ENCODE measurements at places on chromosomes 13 and 19. TPM values are rescaled to one million over a fixed set of nuclear protein-coding genes. Genes with fewer than 3 reads are reported as not detected.

Gene PCDH17
- not detected for total RNA-seq

Gene CRB3
- total RNA-seq = 0.63 TPM

Gene ZNF426
- total RNA-seq = 16.1 TPM

Gene PNMA8A
- not detected for total RNA-seq

Gene EMP3
- 418 TPM for total RNA-seq

DNA sequence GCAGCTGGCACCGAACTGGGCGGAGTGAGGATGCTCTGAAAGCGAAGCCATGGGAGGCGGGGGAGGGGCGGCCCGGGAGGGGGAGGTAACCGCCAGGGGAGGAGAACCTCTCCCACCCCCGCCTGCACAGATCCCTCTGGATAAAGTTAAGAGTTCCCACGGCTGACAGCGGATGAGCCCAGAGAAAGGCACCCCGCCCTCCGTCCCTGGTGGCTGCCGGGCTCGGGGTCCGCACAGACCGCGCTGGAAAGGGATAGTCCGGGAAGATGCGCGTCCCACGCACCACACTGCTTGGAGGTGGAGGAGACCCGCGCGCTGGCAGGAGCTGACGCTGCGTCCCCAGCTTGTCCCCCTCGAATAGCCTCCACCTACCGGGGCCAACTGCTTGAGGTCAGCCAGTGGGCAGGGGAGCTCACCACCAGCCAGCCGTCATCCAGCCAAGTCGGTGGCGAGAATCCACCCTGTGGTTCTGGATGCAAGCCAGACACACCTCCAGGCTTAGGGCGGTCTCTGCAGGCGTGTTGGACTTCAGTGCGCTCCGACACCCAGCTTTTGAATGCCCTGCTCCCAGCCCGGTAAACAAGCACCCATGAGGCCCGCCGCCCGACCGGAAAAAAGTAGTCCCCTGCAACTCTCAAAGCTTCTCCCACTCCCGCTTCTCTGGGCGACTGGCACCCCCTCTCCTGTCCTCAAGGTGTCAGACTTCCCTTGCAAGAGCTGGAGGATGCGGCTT, at the start of gene TRPC4:
Gene TRPC4, minus strand, starts transcription at position 17 of the 733 bp plus-strand sequence. CDS start 86,439 bp downstream, outside the sequence.
- no peak within 1 kb of the TSS for H3K27ac ChIP-seq
- peaks cover 5% of the 10 kb centered on the region for H3K4me1 ChIP-seq
- no peak for DNase-seq
- H3K36me3 ChIP-seq = no peaks in the 10 kb centered on the region

GRCh38 chr13:21546372-21546771, 57.6 kb downstream of the MICU2 start:
- H3K36me3 ChIP-seq = peaks cover 7% of the 10 kb centered on the region
- H3K27me3 ChIP-seq = no peaks in the 10 kb centered on the region
- DNase-seq = no peak

DNA sequence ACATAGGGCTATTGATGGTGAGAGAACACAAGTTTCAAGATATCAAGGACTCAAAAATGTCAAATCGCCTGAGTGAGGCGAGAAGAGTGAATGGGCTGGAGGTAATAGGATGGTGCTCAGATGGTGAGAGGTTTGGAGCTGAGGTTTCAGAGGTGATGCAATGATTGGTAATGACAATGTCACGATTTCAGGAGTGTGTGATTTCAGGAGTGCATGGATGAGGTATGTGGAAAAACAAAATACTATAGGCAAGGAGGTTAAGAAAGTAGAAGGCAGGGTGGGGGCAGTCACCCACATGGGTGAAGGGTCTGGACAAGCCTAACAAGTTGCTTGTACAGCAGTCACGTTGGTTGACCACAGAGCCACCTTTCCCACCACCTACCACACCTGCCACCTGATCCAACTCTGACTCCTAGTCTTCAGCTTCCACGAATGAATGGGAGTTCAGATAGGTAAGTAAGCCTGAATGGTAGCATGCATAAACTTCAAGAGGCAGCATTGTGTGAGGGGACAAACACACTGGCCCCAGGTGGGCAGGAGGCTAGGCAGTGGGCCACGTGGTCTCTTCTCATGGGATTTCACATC, 71.5 kb downstream of the RUBCNL start:
- H3K4me3 ChIP-seq = no peak overlapping the region
- peaks cover 3% of the 10 kb centered on the region for H3K36me3 ChIP-seq
- no peaks in the 10 kb centered on the region for H3K27me3 ChIP-seq
- peaks cover 13% of the 10 kb centered on the region for H3K4me1 ChIP-seq

DNA sequence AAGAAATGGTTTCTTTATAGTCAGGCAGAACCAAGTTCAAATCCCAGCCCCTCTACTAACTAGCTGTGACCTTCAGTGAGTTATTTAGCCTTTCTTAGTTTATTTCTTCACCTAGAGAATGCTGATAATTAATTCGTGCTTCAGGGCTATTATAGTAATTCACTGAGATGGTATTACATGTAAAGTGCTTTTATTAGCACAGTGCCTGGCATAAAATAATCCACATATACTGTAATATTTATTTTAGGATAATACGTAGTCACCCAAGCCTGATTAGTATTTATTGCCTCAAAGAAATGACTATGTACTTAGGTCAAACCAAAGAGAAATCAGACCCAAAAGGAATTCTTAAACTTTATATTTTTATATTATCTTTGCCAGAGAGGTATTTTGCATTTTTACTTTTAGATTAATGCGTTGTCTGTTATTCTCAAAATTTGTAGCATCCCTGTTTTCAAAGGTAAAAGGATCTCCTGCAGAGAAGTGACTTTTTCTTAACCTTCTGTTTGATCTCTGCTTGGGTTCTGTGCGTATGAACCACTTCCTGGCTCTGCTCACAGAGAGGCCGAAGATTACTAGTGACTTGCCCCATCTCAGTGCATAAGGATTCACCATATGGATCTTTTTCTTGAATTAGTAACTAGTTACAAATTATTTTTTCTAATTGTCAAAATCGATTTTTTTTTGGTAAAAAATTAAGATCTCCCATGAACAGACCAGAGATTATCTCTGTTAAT, 19.7 kb downstream of the UBAC2 start:
- no peak overlapping the region for H3K4me3 ChIP-seq
- H3K4me1 ChIP-seq = peaks cover 84% of the 10 kb centered on the region
- peaks cover 36% of the 10 kb centered on the region for H3K36me3 ChIP-seq
- no peak for DNase-seq
- H3K27me3 ChIP-seq = no peaks in the 10 kb centered on the region

DNA sequence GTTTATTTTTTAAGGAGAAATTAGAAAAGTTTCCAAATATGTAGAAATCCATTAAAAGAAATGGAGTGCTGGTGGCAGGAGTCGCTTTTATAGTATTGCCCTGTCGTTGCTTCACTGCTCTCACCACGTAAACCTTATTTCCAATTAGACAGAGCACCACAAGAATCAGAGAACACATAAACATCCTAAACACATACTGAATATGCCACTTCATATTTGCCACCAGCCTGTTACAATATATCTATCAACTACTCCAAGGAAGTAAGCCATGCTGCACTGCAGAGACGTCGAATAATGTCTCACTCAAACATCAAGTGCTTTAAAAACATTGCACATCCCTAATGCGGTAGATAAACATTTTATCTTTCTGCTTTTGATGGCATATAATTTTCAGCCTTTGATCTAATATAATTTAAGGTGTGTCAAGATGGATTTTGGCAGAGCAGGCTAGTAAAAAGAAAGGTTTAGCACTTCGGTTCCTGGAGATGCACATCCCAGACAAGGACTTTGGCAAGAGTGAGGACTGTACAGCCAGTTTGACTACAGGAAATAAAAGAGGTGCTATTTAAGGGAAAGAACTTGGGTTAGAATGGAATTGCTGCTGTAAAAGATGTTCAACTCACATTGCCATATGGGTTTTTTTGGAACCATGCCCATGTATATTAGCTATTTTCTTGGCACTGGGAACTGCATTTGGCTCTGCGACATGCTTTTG, 932.3 kb downstream of the EFNB2 start:
- H3K4me3 ChIP-seq = no peak overlapping the region
- no peak for DNase-seq
- no peaks in the 10 kb centered on the region for H3K36me3 ChIP-seq
- no peaks in the 10 kb centered on the region for H3K27me3 ChIP-seq
- no peak overlapping the region for H3K27ac ChIP-seq
- no peaks in the 10 kb centered on the region for H3K4me1 ChIP-seq

- H3K27me3 ChIP-seq = no peaks in the 10 kb centered on the region
- H3K4me1 ChIP-seq = peaks cover 50% of the 10 kb centered on the region
- H3K27ac ChIP-seq = peak overlapping the region; percentile 9
These were observed 1.0 kb downstream of the PRKACA start for GRCh38 chr19:14116525-14116917.

GRCh38 chr13:40333226-40333625, 333.2 kb downstream of the FOXO1 start:
- H3K4me1 ChIP-seq = peaks cover 11% of the 10 kb centered on the region
- H3K27ac ChIP-seq = no peak overlapping the region
- no peaks in the 10 kb centered on the region for H3K27me3 ChIP-seq

- H3K27ac ChIP-seq = no peak overlapping the region
- H3K4me1 ChIP-seq = peaks cover 6% of the 10 kb centered on the region
- no peak for DNase-seq
- peaks cover 22% of the 10 kb centered on the region for H3K36me3 ChIP-seq
- no peak overlapping the region for H3K4me3 ChIP-seq
- no peaks in the 10 kb centered on the region for H3K27me3 ChIP-seq
These were observed 4.6 kb upstream of the ZNF845 start for GRCh38 chr19:53328967-53329366.

DNA sequence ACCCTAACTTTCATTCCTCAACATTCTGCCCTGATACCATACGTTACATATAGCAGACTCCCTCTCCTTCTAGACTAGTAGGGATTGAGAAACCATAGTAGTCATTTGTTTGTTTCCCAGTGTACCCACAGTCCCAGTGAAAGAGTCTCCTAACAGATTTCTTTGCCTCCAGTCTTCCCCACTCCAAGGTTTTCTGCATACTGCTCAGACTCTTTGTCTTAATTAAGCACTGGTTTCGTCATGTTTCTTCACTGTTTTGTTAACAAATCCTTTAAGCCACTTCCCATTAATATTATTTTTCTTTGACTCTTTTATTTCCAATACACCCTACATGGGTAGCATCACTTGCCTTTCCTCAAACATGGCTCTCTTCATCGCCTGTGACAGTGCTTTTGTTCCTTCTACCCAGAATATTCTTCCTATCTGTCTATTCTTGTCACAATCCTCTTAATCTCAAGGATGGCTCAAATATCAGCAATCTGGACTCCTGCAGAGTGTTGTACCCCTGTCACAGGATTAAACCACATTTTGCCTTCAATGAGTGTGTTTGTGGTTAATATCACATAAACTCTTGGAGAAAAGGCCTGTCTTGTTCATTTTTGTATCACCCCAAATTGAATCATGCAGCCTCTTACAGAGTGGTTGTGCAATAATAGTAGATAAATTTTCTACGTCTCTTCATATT, 92.7 kb upstream of the KLF12 start:
- peaks cover 19% of the 10 kb centered on the region for H3K4me1 ChIP-seq
- no peak for DNase-seq
- H3K27me3 ChIP-seq = no peaks in the 10 kb centered on the region
- no peak overlapping the region for H3K4me3 ChIP-seq
- no peak overlapping the region for H3K27ac ChIP-seq

DNA sequence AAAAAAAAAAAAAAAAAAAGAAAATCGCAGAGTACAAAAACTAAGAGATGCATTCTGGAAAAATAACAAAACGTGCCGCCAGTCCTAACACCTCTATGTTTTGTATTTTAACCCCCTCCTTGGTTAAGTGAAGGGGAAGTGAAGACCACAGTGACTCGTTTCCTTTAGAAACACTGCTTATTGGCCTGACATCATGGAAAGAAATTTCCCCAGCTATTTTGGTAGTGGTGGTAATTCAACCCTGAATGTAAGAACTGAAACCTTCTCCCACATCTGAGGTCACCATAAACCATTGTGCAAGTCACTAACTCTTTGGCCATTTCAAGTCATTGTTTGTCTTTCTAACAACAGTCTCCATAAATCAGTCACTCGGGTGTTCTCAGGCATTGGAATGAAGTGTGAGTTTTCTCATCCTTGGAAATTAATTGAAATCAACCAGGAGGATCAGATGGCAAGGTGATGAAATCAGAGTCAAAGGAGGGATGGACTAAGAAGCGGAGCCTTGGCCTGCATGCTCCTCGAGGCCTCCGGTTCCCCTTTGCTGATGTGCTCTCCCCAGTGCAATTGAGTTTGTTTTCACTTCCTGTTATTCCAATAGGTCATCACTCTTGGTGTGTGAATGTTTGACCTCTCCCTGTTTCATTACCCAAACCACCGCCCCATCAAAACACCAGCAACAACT, 443.9 kb downstream of the FGF9 start:
- peaks cover 18% of the 10 kb centered on the region for H3K36me3 ChIP-seq
- no peak overlapping the region for H3K4me3 ChIP-seq
- no peaks in the 10 kb centered on the region for H3K27me3 ChIP-seq
- H3K27ac ChIP-seq = peak overlapping the region; percentile 76
- H3K4me1 ChIP-seq = peaks cover 41% of the 10 kb centered on the region
- peak; percentile 31 for DNase-seq

DNA sequence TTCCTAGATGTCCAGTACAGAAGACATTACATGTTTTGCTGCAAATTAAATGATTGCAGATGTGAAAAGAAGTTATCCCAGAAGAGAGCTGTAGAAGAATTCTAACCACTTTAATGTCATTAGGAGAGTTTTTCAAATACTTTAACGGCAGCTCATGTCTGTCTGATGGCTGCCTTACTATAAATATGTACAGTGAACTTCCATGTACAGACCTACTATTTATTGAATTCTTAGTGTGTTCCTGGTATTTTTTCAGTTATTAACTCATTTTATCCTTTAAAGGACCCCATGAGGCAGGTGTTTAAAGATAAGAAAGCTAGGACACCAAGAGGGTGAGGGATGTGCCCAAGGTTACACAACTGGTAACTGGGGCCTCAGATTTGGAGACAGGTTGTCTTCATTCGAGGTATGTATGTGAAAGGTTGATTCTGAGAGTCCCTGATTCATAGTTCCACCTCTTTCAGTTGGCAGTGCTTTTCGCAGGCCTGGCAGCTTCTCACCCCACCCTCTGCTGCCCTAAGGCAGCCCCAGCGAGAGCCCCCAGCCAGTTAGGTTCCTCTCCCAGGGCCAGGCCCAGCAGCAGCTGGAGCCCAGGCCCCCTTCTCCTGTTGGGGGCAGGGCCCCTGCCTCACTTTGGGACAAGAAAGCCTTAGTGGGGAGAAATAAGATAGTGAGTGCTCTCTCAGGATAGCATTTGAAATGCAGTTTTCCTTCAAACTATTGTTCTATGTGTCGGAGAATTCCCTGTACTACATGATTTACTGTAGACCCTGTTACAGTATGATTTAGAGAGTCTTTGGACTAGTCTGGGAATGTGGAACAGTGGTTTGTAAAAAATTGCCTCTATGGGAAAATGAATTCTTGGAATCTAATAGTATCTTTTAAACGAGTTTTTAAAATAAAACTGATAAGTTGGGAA, 67.7 kb upstream of the TEX29 start:
- no peak for DNase-seq
- peaks cover 78% of the 10 kb centered on the region for H3K36me3 ChIP-seq
- H3K4me1 ChIP-seq = peaks cover 2% of the 10 kb centered on the region
- H3K27me3 ChIP-seq = no peaks in the 10 kb centered on the region
- H3K27ac ChIP-seq = no peak overlapping the region
- no peak overlapping the region for H3K4me3 ChIP-seq

DNA sequence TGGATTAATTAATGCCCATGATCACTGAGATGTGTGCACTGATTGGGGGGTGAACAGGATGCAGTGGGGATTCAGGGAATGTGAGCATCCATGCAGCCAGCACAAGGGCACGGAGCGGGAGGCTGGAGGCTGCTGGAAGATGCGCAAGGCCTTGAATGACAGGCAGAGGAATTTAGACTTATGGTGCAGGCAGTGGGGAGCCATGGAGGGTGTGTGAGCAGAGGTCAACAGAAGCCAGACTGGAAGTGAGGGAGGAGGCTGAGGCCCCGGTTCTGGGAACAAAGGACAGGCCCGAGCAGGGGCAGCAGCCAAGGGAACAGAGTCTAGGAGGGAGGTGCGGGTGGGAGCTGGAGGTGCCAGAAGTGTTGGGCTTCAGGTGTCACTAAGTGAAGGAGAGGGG, 7.3 kb upstream of the COLGALT1 start:
- peaks cover 2% of the 10 kb centered on the region for H3K27me3 ChIP-seq
- no peak overlapping the region for H3K27ac ChIP-seq
- no peaks in the 10 kb centered on the region for H3K36me3 ChIP-seq
- no peak overlapping the region for H3K4me3 ChIP-seq
- DNase-seq = no peak
